ENCODE measurements at places on chromosomes 12 and 14.

GRCh38 chr14:102511538-102511937, 2.0 kb upstream of the ANKRD9 start:
- DNase-seq, result no peak

- DNase-seq, result no peak
Measured at GRCh38 chr14:57747036-57747435, 118.9 kb downstream of the SLC35F4 start.

GRCh38 chr12:121596526-121596925, 15.7 kb upstream of the KDM2B start:
- no peak for DNase-seq

DNA sequence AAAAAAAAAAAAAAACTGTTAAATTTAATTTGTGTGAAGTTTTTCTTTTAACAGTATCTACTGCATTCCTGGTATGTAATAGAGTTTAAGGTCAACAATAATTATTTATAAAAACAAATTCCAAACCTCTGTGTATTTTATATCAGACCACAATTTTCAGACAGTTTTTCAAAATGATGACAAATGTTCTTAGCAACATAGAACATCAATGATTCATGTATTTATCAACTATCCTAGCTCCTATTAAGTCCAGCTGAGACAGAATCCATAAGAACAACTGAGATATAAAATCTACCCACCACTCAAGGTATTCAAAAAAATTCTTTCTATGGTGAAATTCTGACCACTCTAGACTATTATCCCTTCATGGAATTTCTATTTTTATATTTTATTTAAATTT, 144.5 kb downstream of the EPS8 start:
- no peak for DNase-seq

- DNase-seq, result no peak
Measured at GRCh38 chr12:28497889-28498411, 307.7 kb downstream of the CCDC91 start.

DNA sequence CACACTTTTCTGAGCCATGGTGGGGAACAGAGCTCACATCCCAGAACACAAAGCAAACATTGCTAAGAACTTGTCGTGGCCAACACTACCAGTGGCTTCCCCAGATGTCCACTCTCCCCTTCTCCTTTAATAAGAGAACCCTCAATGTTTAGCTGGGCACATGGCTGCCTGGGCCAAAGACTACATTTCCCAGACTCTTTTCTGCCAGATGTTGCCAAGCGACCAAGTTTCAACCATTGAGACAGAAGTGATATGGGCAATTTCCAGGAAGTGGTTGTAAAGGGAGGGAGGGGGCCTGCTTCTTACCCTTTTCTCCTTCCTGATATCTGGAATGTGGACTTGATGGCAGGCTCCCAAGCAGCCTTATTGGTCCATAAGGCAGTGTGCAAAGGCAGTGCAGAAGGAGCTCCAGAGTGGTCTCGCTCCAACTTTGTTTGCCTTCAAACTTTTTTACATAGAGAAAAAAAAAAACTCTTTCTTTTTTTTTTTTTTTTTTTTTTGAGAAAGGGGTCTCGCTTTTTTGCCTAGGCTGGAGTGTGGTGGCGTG, 24.9 kb upstream of the JDP2 start:
- no peak for DNase-seq

DNA sequence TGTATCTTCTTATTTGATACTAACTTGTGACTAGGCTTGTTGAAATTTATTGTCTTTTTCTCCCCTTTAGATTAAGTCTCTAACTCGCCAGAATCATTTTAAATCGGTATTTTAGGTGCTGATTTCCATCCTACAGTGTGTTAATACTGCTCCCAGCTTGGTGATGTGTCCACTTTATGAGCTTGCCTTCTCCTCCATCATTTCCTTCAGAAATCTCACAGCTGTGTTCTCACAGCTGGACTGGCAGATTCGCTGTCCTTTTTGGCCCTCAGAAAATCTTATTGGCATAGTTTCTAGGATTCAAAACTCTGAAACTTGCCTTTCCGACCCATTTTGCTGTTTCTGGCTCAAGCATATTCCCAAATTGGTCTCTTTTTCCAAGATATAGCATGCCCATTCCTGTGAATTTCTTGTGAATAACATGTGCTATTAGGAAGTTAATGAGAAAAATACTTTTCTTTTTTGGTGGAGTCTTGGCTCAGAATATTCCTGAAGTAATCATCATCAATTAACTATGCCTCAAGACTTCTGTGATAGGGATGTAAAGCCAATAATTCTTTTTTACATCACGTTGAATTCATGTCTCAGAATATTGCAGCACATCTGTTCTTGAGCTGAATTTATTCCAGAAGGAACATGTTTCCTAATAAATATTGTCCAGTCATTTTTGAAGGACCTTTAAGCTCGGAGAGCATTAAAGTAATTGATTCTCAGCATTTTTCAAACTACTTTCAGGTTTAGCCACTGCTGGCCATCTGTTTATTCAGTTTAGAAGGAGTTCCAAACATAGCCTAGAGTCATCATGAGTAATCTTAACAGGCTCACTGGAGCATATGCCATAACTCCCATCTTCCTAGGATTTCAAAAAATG, 50.0 kb upstream of the USP44 start:
- peak; percentile 46 for DNase-seq

DNA sequence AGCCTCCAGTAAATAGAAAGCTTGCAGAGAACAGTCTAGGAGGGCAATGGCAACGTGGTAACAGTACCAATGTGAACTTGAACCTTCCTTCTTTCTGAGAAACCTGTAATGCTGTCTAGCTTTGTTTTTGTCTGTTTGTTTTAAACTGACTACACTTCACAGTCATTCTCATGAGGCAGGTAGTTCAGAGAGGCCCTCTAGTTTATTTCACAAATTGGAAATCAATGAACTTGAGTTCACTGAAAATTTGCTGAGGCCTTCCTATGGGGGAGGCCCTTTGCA, 2.9 kb upstream of the ATP2A2 start:
- no peak for DNase-seq

- DNase-seq, result no peak
Measured at GRCh38 chr12:99110868-99111267, 465.8 kb downstream of the APAF1 start.

- DNase-seq, result no peak
Measured at GRCh38 chr12:121455766-121456420, 56.0 kb downstream of the RNF34 start.

GRCh38 chr14:63147018-63147417, 57.2 kb upstream of the RHOJ start:
- DNase-seq, result no peak

DNA sequence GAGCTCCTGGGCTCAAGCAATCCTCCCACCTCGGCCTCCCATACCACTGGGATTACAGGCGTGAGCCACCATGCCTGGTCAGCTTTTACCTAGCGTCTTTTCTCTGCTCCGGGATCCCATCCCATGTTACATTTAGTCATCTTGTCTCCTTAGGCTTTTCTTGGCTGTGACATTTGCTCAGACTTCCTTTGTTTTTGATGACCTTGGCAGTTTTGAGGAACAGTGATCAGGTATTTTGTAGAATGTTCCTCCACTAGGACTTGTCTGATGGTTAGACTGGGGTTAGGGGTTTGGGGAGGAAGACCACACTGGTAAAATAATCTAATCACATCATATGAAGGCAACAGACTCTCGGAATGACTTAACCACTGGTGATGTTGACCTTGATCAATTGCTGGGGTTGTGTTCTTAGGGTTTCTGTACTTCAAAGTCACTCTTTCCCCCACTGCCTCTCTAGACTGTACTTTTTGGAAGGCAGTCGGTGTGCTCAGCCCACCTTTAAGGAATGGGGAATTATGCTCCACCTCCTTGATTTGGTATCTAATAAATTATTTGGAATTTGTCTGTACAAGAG, 48.4 kb downstream of the RIN3 start:
- DNase-seq, result no peak

DNA sequence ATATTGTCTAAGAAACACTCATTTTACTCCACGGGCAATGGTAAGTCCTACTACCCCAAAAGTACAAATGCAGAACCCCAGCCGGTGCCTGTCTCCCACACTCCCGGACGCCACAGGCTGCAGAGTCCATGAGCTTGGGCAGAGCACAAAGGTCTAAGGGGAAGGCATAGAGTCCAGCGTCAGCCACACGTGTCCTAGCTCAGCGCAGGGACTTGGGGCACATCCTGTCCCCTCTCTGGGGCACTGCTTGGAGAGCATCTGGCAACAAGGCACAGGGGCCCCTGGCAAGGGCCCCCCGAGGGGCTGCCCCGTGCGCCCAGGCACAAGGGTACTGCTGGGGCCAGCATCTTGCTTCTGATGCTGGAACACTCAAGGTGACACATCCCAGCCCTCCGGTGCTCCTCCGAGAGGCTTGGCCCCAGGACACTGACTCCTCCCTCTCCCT, 58.4 kb downstream of the BCL11B start:
- DNase-seq, result no peak

GRCh38 chr14:96586056-96586455, 83.9 kb downstream of the PAPOLA start:
- DNase-seq, result no peak

Measured in Caki2 (cell line).